ENCODE measurements at places on chromosomes 12 and 14.
A peak's percentile ranks its signal among the peaks of the same experiment; 100 is the strongest.

DNA sequence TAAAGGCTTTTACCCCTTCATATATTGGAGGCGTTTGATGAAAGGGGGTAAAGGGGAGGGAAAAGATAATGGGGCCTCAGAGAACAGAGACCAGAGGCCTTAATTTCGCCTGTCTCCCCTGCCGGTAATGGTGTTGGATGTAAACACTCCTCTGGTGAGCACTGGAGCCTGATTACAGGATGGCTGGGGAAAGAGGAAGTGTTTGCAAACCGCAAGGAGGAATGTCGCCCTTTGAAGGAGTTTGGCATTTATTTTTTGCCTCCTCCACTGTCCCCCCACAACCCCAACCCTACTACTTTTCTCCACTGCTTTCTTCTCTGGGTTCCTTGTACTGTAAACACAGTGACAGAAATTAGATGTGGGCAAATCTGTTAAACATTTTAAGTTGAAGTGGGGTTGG is 211.9 kb upstream of the TBX3 start:
- DNase-seq: no peak

DNA sequence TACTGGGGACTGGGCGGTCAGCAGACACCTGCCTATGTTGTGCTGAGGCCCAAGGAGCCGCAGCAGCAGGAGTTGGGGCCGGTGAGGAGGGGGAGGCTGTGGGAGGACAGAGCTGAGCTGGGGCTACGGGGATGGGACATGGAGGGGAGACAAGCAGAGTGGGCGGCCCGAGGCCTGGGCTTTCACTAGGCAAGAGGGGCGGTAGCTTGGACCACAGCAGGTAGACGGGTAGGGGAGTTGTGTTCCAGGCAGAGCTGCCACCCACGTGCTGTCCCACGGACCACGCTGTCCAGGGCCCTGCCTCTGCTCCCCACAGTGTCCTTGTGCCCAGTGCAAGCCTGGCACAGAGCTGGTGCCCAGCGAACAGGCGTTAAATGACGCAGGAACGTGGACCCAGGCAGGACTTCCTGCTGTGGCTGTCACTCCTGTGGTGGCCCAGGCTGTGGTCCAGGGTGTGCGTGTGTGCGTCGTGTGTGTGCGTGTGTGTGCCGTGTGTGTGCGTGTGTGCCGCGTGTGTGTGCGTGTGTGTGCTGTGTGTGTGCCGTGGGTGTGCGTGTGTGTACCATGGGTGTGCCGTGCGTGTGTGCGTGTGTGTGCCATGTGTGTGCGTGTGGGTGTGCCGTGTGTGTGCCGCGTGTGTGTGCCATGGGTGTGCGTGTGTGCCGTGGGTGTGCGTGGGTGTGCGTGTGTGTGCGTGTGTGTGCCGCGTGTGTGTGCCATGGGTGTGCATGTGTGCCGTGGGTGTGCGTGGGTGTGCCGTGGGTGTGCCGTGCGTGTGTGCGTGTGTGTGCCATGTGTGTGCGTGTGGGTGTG is 6.8 kb downstream of the CEP170B start:
- DNase-seq: no peak

- peak; percentile 36 for DNase-seq
These were observed 1317.6 kb downstream of the TMEM121 start for GRCh38 chr14:106843951-106844483.

DNA sequence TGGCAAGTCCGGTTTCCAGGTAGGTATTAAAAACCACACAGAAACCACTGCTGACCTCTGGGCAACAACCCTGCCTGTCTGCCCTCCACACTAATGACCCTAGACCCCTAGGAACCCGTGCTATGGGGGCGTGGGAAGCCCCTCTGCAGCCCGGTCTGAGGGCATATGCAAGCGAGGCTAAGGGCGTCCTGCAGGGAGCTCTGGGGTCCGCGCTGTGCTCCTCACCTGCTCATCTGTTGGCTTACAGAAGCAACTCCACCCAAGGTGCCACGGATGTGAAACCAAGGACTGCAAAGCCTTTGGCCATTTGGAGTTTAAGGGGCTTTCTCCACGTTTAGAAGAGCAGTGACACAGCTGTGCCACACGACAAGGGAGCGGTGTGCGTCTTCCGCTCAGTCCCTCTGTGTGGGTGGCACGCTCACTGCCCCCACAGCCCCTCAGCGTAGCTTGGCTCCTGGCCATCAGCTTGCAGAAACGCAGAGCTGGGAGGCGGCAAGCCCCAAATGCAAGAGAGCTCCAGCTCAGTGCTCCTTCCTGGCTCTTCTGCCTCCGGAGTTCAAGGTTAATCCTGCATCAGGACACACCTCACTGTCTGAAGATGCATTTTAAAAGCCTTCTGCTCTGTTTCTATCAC is 18.4 kb downstream of the AMN start:
- DNase-seq: no peak

Measured in inflammatory macrophage (primary cell).